ENCODE measurements at places on chromosomes 7 and 10.

DNA sequence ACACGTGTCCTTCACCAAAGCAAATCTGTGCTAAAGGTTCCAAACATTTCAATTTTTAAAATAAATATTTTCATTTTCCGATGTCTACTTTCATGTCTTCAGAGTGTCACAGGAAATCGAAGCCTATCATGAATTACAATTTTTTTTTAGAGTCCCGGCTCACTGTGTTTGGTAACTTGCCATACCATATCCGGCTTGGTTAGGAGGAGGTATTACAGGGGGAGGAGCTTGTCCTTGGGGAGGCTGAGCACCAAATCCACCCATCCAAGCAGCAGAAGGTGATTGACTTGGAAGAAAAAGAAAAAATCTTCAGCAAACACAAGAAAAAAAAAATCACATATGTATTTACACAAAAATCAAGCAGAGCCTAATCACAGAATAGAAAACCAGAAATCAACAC is 21.3 kb downstream of the TIAL1 start:
- no peak for DNase-seq

DNA sequence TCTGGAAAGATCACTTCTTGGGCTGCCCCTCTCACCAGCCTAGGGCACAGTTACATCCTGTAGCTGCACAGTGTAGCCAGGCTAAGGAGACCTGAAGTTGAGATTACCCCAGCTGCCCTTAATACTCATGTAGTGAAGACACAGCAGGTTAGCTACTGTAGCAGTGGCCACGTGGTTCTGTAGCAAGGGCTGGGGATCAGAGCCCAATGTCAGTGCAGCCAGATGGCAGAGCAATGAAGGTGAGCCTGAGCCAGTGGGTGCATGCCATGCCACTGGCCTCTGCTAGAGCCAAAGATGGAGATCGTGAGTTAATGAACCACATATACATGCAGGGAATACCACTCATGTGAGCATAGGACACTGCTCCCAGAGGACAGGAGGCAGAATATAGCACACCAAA is 15.5 kb downstream of the AMPH start:
- no peak for DNase-seq

- no peak for DNase-seq
These were observed 300.7 kb upstream of the ADARB2 start for GRCh38 chr10:2038036-2038435.

DNA sequence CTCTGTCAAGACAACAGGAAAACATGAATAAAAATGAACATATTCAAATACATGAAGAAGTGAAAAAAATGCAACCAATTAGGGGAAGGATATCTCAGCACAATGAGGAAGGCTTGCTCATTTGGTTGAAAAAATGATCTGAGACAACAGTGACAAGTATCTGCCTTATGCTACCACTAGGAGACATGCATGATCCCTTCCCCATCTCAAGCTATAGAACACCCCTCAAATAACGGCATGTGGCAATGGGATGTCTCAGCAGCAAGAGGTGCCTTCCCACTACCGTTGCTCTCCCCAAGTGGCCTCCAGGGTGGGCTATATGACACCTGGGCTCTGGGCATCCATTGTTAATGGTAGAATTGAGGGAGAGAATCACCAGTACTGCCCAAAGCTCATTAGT is 98.1 kb upstream of the RSU1 start:
- no peak for DNase-seq

Data from stimulated activated CD4-positive, alpha-beta T cell treated with anti-CD3 and anti-CD28 coated beads, Interleukin-1b, Interleukin-23, amount 100 ng/mL, for 1 hour (primary cell).